ENCODE measurements at places on chromosomes 6 and 20.

- no peak for DNase-seq
These were observed 136.5 kb upstream of the PRND start for GRCh38 chr20:4585104-4585753.

- no peak for DNase-seq
These were observed 142.4 kb upstream of the TNFAIP3 start for GRCh38 chr6:137724495-137725211.

DNA sequence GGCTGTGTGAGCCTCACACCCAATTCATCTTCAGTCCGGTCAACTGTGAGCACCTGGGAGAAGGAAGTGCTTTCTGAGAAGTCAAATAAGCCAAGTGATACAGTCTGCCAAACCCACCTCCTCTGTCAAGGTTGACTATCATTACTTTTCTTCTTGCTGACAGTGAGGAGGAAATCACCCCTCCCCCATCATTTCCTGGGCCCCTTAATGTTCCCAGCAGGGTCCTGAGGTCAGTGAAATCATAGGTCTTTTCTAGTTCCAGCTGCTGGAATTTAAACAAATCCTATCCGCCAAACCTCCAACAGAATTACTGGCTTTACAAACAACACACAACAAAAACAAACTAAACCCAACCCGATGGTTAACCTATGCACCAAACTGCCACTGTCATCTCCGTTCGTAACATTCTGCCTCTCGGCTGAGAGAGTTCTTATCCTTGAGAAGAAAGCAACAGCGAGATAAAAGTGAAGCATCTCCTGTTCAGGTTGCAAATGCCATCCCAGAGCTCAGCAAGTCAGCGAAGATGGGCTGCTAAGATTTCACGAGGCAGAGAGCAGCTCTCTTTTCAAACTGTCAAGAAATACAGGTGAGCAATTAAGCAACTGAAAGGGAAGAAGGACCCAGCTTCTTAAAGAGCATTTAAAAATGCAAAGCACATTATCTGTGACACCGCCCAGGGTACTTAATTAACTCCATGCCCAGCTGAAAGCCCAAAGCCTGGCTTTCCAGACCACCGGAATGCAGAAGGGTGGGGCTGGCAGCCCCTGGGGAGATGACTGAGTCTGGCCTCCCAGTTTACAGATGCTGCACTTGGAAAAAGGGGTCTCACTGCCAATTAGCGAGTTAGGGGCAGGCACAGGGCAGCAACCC is 24.7 kb downstream of the GFOD1 start:
- DNase-seq: no peak

- no peak for DNase-seq
These were observed 59.1 kb upstream of the F13A1 start for GRCh38 chr6:6379573-6379972.

DNA sequence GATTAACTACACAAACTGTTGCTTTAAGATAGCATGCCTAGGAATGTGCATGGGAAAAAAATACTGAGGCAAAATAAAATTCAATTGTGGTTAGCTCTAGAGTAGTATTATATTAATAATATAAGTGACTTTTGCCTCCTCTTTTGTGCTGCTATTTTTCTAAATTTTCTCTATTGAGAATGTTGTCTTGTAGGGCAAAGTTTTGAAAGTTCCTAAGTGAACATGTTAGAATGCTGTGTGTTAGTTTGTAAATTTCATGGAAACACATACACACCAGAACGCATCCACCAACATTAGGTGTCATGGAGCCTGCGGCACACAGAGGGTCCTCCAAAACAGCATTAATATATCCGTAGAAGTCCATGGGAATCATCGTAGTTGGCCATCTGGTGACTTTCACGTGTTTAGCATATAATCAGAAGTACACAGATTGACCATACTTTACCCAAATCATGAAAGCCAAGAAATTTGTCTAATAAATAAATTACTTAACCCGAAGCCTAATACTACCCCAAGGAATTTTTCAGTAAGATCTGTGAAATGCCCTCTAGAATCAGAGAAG is 25.6 kb downstream of the ARHGAP18 start:
- DNase-seq: no peak

DNA sequence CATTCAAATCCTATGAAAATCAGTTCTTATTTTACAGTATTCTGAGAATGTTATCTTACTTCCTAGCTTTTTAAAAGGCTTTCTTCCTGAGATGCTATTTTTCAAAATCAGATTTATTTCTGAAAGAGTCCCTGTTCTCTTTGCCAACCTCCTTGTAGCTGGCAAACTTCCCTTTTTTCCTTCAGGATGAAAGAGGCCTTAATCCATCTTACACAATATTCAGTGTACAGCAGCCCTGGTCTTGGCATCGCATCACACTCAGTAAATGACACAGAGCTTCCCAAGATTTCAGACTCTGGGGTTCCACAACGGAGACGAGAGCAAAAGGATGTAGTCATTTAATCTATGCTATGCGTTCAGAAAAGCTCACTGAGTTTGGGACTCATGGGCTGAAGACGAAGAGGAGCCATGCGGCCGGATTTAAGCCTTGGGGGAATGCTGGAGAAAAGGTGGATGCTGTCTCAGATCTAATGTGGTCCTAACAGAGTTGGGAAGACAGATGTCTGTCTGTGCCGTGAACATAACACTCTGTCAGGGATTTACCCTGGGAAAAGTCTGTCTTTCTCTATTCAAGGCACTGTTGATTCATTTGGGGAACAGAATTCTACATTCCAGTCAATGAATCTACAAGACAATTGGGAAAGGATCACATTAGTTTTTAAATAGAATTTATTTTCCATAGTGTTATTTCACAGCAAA is 616.4 kb upstream of the AGPAT4 start:
- DNase-seq: no peak

- DNase-seq: no peak
These were observed 153.3 kb upstream of the SNX9 start for GRCh38 chr6:157669747-157670216.

DNA sequence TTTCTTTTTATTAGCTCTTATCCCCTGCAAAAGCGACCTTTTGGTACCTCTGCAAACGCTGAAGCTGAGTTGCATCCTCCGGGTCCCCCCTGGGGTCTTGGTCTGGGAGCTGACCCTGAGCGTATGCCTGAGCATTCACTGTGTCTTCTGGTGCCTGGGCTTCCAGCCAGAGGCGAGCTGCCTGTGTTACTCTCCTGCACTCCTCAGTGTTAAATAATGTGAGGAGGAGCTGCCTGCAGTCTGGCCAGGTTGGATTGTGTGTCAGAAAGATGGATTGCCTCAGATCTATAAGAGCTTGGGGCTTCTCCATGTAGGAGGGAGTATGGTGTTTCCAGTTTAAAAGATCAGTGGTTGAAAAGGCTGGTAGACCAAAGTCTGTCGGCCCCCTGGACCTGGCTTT is 8.7 kb upstream of the GMPR start:
- no peak for DNase-seq

GRCh38 chr6:149317644-149318571 is at the start of gene TAB2:
TSS of gene TAB2 (plus strand) at chr6:149317712. CDS start at chr6:149369998, 52,286 bp downstream.
- DNase-seq: peak; percentile 70

- no peak for DNase-seq
These were observed 882 bp downstream of the CNR1 start for GRCh38 chr6:88165087-88165843.

DNA sequence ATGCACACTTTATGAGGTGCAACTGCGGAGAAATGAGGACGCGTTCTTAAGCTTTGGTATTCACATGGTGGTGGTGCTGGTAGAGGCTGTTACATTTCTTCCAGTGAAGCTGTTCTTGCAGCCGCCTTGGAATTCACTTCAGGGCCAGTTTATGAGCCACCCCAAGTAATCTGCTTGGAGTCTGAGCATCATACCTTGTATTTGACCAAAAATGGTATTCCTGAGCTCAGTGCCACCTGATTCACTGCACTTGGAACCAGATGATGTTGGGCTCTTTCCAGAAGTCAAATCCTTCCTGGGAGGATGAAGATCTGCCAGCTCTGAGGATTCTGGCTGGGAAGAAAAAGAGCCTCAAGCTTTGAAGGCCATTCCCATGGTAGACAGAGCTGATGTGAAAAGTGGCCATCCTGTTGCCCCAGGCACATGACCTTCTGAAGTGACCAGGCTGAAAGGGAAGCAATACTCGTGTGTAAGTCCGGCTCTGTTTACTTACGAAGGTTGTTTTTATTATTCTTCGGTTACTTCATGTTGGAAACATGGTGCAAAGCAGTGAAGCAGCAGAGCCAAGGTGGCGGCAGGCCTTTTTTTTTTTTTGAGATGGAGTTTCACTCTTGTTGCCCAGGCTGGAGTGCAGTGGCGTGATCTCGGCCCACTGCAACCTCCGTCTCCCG is 7.7 kb downstream of the MANBAL start:
- no peak for DNase-seq

GRCh38 chr20:8368670-8369069 is 236.6 kb downstream of the PLCB1 start:
- DNase-seq: no peak

GRCh38 chr20:63119121-63119962 is 96.6 kb downstream of the YTHDF1 start:
- no peak for DNase-seq

DNA sequence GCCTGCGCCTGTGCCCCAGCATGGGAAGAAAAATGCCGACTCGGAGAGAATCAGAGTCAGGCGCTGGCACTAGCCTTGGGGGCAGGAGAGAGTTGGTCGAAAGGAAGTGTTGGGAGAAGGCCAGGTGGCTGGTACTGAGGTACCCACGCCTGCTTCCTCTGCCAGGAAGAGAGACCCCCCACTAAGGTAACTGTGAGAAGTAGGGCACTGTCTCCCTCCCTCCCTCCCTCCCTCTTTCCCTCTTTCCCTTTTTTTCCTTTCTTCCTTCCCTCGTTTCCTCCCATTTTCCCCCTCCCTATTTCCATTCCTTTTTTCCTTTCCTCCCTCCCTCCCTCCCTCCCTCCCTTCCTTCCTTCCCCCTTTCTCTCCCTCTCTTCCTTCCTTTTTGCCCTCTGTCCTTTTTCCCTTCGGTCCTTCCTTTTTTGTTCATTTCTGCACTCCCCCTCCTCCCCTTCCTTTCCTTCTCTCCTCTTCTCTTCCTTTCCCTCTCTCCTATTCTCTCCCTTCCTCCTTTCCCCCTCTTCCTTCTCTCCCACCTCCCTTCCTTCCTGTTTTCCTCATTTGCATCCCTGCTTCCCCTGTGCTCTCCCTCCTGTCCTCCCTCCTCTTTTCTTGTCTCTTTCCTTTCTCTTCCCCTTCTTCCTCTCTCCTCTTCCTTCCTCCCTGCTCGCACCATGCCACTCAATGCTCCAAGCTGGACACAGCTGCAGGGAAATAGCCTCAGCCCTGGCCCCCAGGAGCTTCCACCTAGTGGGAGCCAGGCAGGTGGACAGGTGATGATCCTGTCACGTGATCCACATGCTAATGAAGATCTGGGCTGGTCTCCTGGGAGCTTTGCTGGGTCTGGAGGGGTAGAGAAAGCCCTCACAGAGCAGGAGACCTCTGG is 148.0 kb downstream of the DHX35 start:
- DNase-seq: no peak

- no peak for DNase-seq
These were observed 51.0 kb upstream of the ECI2 start for GRCh38 chr6:4186385-4186784.

GRCh38 chr6:44898296-44898930 is 429.7 kb upstream of the RUNX2 start:
- no peak for DNase-seq

GRCh38 chr6:169424149-169424804 is 170.6 kb upstream of the THBS2 start:
- DNase-seq: no peak

- DNase-seq: no peak
These were observed 173.2 kb upstream of the EYA4 start for GRCh38 chr6:133067960-133068359.

- no peak for DNase-seq
These were observed 39.4 kb upstream of the KCNK16 start for GRCh38 chr6:39361657-39362486.

GRCh38 chr20:60754856-60755255 is 497.2 kb upstream of the CDH4 start:
- no peak for DNase-seq

DNA sequence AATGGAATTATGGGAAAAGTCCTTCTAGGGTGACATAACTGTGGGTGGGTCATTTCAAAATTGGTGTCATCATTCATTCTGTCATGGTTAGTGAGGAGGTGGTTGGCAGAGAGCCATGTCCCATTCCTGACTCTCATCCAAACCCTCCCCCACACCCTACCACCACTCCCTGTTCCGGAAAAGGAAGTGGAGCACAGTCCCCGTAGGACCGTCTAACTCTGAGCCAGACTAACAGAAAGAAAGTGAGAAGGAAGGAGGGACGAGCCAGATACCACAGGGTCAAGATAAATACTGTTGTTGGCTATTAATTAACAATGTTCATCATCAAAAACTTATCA is 4.8 kb downstream of the TRIM10 start:
- no peak for DNase-seq

DNA sequence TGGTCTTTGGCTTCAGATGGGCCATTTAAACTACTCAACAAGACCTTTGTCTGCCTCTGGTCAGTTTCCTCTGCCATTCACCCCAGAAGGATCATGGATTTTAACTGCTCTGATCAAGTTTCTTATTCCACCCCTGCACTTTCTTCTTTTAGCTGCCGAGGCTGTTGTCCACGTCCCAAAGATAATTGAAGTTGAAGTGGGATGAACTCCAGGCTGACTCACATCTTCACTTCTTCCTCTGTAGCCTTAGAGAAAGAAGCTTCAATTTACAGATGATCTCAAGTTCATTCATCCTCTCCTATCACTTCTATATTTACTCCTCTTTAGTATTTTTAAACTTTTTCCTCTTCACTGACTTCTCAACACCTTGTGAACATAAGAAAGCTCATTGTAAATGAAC is 651.6 kb downstream of the UTRN start:
- DNase-seq: no peak

- DNase-seq: no peak
These were observed 115.9 kb downstream of the QRSL1 start for GRCh38 chr6:106745197-106745770.

GRCh38 chr20:58650181-58650775 is 805 bp upstream of the STX16 start:
- DNase-seq: peak; percentile 18

- no peak for DNase-seq
These were observed 101.9 kb upstream of the MOCS1 start for GRCh38 chr6:40036186-40036585.

GRCh38 chr6:84033523-84034451 is at the start of gene MRAP2:
TSS of gene MRAP2 (plus strand) at chr6:84033772. CDS start at chr6:84055319, 21,547 bp downstream.
- DNase-seq: no peak

GRCh38 chr6:31468311-31468710 is 29.6 kb upstream of the MICB start:
- no peak for DNase-seq

GRCh38 chr6:79543411-79543810 is 6.2 kb upstream of the LCA5 start:
- no peak for DNase-seq

All from T-helper 22 cell (primary cell).